RPMI7951 (cell line): ENCODE measurements at places on chromosomes 7 and 10. TPM values are rescaled to one million over a fixed set of nuclear protein-coding genes. Genes with fewer than 3 reads are reported as not detected.

- DNase-seq: peak; percentile 31
These were observed 341.3 kb upstream of the SEMA3C start for GRCh38 chr7:81260152-81260551.

DNA sequence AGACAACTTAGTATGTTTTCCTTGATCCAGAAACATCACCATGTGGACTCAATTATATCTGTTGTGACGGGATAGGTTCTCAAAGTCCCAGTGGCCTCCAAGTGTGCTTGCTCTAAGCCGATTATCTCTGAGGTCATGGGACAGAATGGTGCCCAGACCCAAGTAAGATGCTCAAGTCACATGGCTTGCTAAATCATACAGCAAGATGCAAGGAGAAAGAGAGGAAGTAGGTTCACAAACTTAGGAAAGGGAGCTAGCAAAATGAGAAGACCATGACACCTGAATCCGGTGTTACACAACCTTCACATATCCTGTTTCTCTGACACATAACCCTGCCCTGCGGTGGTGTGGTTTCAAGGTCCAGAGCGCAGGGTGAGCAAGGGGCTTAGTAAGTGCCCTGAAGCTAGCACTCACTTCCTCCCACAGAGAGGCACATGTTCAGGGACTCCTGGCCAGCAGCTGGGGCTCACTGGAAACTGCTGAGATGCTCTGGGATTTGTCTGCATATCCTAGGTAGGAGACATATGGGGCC is 590.9 kb upstream of the ANKRD30A start:
- DNase-seq: peak; percentile 100

DNA sequence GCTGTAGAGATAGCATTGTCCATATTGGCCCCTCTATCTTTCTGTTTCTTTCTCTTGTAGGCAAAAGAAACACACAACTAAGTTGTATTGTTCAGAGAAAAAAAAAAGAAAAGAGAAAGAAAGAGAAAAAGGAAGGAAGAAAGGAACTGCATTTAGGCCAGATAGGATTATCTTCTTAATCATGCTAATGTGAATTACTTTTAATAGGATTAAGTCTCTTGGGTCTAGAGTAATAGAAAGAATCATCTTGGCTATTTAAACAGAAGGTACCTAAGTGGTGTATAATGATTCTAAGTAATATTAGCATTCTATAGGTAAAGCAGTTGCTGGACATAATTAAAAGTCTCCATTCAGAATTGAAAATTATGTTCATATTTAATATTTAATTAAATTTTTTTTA is 42.2 kb downstream of the GPR85 start:
- DNase-seq: no peak

- DNase-seq: no peak
These were observed 5.3 kb downstream of the GUSB start for GRCh38 chr7:65976659-65977196.

DNA sequence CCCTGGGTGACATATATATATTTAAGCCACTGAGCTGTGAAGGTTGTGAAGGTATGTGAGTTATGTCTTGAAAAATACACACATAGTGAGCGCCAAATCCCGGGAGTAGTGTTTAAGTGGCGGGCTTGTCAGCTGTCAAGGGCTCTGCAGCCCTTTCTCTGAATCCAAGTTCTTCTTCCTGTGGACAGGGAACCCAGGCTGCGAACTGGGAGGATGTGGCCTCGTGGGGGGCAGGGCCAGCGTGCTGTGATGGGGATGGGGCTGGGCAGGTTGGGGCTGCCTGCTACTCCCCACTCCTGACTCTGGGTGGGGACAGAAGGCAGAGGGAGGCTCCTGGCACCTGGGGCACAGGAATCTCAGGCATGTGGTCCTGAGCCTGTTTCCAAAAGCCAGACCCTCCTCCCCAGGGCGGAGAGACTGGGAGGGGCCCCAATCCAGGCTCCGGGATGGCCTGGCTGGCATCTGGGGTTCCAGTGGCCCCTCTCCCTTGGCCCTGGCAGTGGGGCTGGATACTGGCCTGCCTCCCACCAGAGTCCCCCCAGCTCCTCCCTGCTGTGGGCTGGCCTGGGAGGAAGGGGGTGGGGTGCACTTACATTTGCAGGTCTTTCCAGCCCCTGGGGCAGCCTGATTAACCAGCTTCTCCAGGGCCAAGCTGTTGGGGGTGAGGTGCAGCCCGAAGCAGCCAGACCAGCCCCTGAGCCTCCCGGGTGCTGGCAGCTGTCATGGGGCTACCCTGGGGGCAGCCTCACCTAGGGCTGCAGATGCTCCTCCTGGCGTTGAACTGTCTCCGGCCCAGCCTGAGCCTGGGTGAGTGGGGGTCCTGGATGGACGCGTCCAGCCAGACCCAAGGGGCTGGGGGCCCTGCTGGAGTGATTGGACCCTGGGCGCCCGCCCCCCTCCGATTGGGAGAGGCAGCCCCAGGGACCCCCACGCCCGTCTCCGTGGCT is at the start of gene UPK3B:
Gene UPK3B (plus strand): TSS at position 622 of the 947 bp plus-strand sequence. CDS start 101 bp downstream, at position 723.
- DNase-seq: no peak

DNA sequence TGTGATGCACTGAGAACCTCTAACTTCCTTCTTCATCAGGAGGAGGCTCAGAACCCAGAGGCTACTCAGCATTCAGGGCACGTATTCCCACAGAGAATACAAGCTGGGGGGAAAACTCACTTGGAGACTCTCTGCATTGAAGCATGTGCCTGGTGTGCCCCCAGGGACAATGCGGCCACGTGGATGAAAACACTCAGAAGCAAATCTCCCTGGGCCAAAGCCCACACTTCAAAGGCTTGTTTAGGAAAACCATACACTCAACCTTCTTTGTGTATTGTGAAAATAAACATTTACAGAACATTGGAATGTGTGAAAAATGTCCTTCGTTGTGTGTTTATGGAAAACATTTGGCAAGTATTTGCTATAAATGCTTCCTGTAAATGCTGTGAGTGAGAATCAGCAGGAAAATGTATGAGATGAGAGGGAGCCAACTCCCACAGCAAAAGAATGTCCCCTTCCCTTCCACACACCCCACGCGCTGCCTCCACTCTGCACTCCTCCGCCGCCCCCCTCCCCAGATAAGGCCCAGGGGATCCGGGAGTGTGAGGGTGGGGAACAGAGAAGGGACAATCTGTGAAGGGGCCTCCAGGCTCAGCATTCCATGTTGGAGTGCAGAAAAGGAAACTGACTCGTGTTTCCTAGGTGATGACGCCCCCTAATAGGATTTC is 339.5 kb downstream of the ELMO1 start:
- no peak for DNase-seq

The BPGM gene
- total RNA-seq: 36.3 and 44.5 TPM in 2 replicates

The SPACDR gene
- total RNA-seq: 0.39 TPM in 1 of 2 replicates, not detected in the other

- DNase-seq: no peak
These were observed 292.8 kb downstream of the SFMBT2 start for GRCh38 chr10:7117806-7118674.

DNA sequence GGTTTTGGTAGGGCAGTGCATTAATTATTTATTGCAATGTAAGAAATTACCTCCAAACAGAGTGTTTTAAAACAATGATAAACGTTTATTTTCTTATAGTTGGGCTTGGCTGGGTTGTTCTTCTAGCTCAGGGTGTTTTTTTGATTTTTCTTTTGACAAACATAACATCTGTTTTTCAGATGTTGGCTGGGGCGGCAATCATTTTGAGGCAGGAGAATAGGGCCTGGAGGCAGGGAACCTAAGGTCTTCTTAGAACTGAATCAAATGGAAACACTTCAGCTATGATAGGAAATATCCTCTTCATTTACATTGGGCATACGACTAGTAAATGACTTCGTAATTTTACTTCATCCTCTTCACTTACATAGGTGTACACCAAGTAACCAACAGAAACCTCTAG is 47.4 kb upstream of the NAMPT start:
- DNase-seq: peak; percentile 74

- no peak for DNase-seq
These were observed 10.2 kb downstream of the AKR1C4 start for GRCh38 chr10:5206799-5207198.

GRCh38 chr10:99761365-99761764 is 21.1 kb upstream of the ABCC2 start:
- no peak for DNase-seq

- DNase-seq: no peak
These were observed 92.3 kb downstream of the RNF216 start for GRCh38 chr7:5689118-5689517.

DNA sequence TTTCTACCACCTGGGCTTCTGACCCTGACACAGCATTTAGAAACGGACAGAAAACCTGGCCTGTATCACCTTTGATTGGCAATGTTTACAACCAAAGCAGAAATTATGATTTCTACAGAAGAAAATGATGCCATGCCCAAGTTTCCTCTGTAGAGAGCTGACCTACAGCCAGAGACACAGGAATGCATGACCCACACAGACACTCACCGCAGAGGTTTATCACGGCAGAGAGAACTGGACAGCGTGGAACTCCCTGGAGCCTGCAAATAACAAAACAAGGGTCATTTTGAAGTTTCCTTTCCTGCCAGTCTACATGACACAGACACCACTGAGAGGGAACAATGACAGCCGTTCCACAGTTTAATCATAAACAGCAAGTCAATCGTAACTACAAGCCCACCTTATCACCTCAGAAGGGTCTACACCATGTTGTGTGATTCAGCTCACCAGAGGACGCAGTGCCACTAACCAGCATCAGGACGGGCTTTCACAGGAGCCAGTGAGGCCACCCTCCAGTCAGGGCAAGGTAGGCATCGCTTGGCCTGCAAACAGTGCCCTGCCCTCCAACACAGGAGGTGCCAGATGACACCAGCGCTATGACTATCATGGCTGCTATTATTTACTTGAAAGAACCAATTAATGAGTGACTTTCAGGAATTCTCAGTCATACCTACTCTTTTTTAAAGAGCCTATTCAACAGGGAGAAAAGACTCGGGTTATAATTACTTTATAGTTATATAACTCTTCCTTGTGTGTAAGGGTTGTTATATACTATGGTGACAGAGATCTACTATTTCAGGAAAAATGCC is 139.9 kb downstream of the TNS3 start:
- DNase-seq: peak; percentile 70

The FKBP9 gene
- 154 and 171 TPM in 2 replicates for total RNA-seq

DNA sequence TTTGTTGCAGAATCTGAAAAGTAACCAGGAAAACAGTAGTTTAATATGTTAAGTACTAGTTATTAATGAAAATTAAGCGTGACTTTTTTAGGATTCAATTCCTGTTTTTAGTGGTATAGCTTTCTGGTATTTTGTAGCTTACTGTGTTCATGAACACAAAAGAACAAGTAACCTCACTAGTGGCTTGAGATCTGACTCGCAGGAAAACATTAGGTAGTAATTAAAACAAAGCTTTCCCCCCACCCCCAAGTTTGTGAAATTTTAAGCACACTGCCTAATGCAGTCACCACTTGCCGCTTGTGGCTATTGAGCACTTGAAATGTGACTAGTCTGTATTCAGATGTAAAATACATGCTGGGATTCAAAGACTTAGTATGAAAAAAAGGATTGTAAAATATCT is 102.5 kb upstream of the RPA3 start:
- no peak for DNase-seq

GRCh38 chr10:17414484-17414883 is 39.9 kb downstream of the ST8SIA6 start:
- DNase-seq: no peak

The MYOZ1 gene
- not detected in 2 replicates for total RNA-seq

The KCNH2 gene
- total RNA-seq: not detected in 2 replicates

The OR13A1 gene
- not detected in 2 replicates for total RNA-seq

The CHCHD1 gene
- 67.9 and 70.7 TPM in 2 replicates for total RNA-seq

The SMNDC1 gene
- total RNA-seq: 6.3 and 7.6 TPM in 2 replicates

GRCh38 chr7:27198138-27198841 is 1.6 kb downstream of the HOXA13 start:
- DNase-seq: no peak

The SLC13A1 gene
- not detected in 2 replicates for total RNA-seq

GRCh38 chr10:121092720-121093095 is 241.5 kb downstream of the WDR11 start:
- DNase-seq: no peak

GRCh38 chr7:74284781-74285259 is 4.4 kb upstream of the CLIP2 start:
- no peak for DNase-seq

GRCh38 chr10:3115685-3116084 is 48.3 kb downstream of the PFKP start:
- DNase-seq: no peak

DNA sequence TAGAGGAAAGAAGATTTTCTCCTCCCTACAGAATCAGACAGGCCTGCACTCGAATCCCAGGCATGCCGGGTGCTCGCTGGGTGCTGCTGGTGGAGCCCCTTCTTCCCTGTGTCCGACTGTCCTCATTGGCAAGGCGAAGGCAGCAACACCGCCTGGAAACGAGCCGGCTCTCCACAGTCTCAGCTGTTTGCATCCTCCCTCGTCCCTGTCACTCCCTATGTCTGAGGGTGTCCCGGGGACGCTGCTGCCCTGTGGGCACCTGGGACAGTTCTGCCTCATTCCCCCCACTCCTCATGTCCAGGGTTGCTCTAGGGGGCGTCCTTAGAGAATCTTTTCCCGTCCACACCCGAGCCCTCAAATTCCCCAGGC is 31.6 kb upstream of the TMEM72 start:
- no peak for DNase-seq

The EPHB6 gene
- not detected in 2 replicates for total RNA-seq

DNA sequence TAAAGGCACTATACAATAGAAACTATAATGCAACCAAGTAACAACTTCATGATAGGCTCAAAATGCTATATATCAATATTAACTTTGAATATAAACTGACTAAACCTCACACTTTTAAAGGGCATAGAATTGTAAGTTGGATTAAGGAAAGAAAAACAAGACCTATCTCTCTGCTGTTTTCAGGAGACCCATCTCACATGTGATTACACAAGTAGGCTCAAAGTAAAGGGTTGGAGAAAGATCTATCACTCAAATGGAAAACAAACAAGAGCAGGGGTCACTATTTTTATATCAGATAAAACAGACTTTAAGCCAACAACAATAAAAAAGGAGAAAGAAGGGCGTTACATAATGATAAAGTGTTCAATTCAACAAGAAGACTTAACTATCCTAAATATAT is 155.5 kb downstream of the CDK14 start:
- no peak for DNase-seq

DNA sequence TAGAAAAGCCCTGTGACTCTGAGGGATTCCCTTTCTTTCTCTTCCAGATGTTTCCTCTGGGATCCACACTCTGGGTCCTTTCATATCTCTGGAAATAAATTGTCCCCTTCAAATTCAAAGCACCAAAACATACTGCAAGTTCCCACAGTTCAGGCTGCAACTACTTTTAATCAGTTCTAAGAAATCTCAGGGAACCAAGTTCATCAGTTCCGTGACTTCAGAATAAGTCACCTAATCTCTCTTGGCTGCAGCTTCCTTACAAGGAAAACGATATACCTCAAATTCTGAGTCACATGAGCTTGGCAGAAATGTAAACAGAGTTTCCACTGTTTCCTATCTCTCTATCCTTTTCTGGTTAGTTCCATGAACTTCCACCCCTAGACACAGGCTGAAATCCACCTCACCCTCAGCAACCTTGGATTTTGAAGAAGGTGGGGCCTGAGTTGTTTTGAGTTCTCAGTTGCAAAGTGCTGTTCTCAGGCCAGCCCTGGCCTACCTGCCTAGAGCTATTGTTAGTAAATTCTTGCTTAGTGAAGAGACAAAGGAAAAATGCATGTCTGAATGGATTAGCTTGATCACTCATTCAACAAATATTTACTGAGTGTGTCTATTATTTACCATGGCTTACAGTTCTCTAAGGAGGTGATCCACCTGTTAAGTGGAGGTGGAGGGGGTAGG is 59.3 kb upstream of the IL6 start:
- DNase-seq: peak; percentile 88
